Activated CD4-positive, alpha-beta T cell treated with anti-CD3 and anti-CD28 coated beads for 48 hours (primary cell): ENCODE measurements at places on chromosomes 12 and 14.
A peak's percentile ranks its signal among the peaks of the same experiment; 100 is the strongest.

DNA sequence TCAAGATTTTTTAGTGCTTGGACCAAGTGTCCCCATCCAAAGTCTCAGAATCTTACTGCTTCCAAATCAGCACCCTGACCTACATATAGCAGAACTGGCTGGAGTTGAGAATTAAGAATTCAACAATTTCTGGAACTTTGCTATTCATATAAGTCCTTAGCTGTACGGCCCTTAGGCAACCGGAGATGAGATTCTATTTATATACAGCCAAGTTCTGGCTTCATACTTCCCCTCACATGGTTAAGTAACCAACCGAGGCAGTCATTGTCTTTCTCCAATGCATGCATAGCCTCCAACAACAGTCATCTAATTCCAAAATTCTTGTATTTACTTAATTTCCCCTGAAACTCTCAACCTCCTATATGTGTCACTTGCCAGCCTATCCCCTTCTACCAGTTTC is 76.6 kb downstream of the SINHCAF start:
- no peak for DNase-seq

- no peak for DNase-seq
These were observed 102.5 kb upstream of the RTL1 start for GRCh38 chr14:101006008-101006407.

DNA sequence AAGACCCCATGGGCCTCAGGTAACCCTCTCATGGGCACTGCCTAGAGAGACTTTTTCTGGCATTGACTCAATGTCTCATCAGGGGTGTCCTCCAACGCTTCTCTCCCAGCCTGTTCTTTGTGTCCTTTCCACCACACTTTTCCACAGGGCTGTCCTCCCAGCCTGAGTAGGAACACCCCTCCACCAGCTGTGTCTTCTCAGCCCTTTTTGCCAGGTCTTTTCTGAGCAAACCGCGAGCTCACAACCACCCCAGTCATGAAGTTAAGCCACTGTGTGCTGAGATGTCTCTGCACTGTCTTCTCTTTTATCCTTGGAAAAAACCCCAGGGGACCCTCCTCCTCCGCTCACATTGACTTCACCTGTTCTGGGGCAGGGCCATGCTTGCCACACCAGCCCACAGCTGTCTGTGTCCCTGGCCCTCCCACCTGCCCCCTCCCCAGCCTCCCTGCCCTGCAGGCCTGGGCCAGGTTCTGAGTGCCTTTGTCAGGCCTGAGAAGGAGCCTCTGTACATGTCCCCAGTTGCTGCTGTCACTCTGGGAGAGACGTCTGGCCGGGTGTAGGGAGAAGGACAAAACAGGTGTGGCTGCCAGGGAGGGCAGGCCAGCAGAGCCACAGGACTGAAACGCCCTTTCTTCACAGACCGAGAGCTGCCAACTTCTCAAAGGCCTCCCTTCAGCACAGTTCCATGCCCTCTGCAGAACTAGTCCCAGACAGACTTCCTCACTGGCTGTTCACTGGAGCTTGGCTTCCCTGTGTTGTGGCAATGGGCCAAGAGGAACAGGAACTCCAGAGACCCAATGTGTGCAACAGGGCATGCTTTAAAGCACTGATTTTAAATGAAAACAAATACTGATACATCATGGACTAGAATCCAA is 50.5 kb upstream of the PNMA1 start:
- no peak for DNase-seq

DNA sequence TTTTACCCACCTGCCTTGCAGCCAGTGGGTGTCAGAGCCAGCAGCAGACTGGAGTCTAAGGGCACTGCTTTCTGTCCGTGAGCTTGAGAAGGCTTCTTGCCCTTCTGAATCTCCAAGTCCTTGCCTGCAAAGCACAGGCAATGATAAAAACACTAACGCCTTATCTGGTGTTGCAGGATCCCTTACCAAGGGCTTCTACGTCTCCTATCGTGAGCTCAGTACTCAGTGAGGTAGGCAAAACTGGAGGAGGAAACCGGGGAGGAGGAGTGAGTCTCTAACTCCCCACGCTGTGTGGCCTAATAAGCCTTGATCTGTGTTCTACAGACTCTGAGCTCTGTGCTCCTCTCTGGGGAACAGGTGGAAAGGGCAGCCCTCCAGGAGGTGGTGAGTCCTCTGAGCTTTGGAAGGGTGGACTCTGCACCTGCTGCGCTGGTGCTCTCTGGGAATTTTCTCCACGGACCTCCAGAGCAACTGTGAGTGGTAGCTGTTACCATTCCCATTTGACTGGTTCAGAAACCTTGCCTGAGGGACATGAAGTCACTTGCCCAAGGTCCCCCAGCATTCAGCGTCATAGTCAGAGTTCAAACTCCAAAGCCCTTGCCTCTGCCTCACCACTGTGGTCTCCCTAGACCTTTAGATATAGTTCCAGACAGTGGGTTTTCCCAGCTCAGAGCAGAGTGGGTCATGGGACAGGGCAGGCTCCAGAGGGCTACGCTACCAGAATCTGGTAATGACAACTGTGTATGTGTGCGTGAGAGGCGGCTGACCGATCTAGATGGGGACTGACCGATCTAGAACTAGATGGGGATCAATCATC is 7.0 kb upstream of the MARK3 start:
- no peak for DNase-seq

GRCh38 chr12:114404926-114405518 is 922 bp downstream of the TBX5 start:
- DNase-seq = no peak

- DNase-seq = no peak
These were observed 143.0 kb upstream of the CPNE8 start for GRCh38 chr12:39048395-39048794.

DNA sequence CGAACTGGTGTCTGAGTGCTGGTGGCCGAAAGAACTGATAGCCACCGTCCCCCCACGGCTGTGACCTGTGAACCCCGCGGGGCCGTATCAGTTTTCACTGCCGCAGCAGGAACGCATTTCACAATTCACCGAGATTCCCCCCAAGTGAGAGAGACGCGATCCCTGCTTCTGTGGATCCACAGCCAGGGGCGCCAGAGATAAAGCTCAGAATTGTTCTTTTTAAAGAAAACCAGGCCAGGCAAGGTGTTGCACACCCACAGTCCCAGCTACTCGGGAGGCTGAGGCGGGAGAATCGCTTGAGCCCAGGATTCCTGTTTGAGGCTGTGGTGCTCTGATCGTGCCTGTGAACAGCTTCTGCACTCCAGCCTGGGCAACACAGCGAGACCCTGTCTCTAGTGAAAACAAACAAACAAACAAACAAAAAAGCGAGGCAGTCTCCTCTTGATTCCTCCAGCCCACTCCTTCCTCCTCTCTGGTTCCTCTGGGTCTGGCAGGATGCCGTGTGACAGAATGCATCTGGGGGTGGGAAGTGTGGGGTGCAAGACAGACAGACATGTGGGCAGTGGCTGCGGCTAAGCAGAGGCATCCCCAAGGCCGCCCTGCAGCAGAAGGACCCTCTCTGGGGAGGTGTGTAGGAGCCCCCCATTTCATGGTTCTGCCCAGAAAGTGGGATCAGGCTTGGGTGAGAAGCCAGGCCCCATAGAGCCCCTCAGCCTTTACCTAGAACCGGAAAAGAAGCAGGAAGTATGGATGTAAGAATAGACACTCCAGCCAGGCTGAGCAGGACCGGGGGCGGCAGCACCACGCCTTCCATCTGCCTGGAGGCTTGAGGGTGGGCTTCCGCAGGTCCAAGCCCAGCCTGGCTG is 39.2 kb upstream of the PPP1R13B start:
- no peak for DNase-seq

DNA sequence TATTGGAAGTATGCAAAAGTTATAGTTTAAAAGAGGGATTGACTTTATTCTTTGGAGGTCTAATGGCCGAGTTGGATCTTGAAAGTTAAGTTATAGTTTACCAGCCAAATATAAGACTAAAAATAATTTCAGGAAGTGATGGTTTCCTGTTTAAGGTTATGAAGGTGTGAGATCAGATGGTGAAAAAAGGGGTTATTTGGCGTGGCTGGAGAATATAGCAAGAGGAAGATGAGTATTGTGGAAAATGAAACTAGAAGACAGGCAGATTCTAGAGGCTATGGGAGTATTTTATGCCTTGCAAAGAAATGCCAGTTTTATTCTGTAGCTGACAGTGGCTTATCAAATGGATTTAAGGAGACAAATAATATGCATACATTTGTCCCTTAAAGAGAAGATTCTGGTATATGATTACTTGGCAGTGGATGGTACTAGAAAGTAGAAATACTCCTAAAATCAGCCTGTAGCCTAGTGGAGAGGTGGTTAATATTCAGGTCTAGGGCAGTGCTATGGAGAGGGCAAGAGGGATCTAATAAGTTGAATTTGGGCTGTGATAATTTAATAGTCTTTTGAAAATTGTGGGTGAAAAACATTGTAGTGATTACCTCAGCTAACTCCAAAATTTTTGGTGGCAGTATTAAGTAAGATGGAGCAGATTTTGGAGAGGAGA is 1091.8 kb upstream of the ATXN7L3B start:
- DNase-seq = no peak

DNA sequence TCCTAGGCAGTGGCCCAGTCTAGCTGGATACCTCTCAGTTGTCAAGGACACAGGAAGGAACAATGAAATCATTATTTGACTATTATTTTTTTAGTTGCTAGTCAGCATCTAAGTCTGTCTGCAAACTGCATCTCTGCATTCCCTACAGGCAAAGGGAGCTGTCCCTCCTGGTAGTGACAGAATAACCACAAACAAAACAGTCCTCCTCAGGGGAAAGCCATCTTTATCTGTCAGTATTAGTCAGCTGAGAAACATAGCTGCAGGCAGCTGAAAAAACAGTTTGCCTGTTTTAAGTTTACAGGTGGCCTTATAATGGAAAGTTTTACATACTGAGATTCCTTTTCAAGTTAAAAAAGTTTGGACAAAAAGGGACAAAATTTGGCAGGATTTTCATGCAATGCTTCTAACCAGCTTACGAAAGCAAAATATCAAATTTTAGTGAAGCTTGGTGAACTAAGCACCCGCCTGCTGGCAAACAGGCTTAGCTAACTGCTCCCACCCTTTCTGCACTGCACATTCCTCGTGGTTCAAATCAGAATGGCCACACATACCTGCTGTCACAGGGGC is 29.5 kb downstream of the SLC25A21 start:
- no peak for DNase-seq

DNA sequence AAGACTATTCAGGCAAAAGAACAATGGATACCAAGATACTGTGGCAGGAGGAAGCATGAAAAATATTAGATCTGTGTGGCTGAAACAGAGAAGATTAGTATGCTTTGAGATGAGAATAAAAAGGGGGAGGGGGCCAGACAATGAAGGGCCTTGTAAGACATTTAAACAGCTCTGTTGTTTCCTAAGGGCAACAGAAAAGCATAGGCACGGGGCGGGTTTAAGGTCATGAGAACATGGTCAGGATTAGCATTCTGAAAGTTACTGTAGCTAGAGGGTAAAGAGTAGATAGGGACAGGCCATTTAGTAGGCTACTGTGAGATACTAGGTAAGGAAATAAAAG is 18.6 kb downstream of the INTS13 start:
- DNase-seq = no peak

DNA sequence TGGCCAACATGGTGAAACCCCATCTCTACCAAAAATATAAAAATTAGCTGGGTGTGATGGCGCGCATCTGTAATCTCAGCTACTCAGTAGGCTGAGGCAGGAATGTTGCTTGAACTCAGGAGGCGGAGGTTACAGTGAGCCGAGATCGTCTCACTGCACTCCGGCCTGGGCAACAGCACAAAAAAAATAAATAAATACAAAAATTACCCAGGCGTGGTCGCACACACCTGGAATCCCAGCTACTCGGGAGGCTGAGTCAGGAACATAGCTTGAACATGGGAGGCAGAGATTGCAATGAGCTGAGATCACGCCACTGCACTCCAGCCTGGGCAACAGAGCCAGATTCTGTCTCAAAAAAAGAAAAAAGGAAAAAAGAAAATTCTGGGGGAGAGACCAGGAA is 80.1 kb downstream of the PHETA1 start:
- DNase-seq = no peak

- no peak for DNase-seq
These were observed 711.5 kb downstream of the RPS29 start for GRCh38 chr14:48874711-48875110.

DNA sequence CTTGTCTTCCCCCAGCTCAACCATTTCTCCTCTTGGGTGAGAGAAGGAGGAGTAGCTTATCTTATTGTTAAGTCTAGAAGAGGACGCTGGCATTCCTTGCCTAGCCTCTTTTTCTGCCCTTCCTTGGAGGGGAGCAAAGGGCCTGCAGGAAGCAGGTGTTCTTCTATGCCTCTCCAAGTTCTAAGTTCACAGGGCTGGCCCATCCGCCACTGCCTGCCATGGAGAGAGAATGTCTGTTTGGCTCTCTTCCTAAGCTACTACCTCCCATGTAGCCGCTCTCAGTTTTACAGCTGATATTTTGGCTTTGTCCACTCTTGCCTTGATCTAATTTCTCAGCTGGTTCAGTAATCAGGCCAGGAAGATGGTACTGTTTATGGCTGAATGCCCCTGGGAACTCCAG is 201.2 kb downstream of the NTF3 start:
- no peak for DNase-seq

- DNase-seq = no peak
These were observed 28.3 kb downstream of the TMEM233 start for GRCh38 chr12:119621878-119622277.

- peak; percentile 53 for DNase-seq
These were observed at the start of gene C14orf39 for GRCh38 chr14:60485598-60486251. Gene C14orf39, minus strand, starts transcription at chr14:60486063. Its CDS starts 985 bp downstream, at chr14:60485078.

GRCh38 chr12:47775100-47775911 is 2.3 kb downstream of the SLC48A1 start:
- DNase-seq = no peak

DNA sequence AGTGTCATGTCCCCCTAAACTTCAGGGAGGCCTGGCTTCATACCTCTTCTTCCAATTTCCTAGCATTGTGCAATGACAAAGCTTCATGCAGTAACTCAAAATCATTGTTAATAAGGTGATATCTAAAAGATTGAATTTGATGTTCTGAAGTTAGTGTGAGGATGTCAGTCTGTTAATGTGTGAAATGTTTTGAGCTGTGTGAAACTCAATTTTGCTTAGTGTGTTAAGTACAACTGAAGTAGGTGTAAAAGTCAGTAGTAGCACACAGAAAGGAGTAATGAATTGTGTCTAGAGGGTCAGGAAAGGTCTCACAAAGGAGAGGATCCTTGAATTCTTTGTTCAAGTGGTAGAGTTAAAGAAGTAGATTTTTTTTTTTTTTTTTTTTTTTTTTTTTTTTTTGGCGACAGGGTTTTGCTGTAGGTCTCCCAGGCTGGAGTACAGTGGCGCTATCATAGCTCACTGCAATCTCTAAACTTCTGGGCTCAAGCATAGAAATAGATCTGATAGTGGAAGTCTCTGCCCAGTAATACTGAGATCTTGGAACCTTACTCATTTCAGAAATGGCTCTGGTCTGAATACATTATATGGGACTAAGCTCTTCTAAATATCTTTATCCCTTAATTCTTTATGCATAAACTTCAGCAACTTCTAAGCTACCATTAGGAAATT is 63.9 kb downstream of the FUT8 start:
- no peak for DNase-seq
